ENCODE measurements at places on chromosomes 13 and 19. TPM values are rescaled to one million over a fixed set of nuclear protein-coding genes. Genes with fewer than 3 reads are reported as not detected.

Gene MEGF8
- total RNA-seq, result 11.0 TPM

Gene TSHZ3
- 95.4 TPM for total RNA-seq

Gene ZNF414
- 21.5 TPM for total RNA-seq

Gene ICAM5
- 0.51 TPM for total RNA-seq

Gene FAM124A
- total RNA-seq, result 1.2 TPM

- H3K4me1 ChIP-seq, result no peaks in the 10 kb centered on the region
- no peak for DNase-seq
- no peaks in the 10 kb centered on the region for H3K27me3 ChIP-seq
- no peak overlapping the region for H3K4me3 ChIP-seq
- H3K36me3 ChIP-seq, result no peaks in the 10 kb centered on the region
Observed at GRCh38 chr19:21786936-21787335, 19.6 kb upstream of the ZNF100 start.

DNA sequence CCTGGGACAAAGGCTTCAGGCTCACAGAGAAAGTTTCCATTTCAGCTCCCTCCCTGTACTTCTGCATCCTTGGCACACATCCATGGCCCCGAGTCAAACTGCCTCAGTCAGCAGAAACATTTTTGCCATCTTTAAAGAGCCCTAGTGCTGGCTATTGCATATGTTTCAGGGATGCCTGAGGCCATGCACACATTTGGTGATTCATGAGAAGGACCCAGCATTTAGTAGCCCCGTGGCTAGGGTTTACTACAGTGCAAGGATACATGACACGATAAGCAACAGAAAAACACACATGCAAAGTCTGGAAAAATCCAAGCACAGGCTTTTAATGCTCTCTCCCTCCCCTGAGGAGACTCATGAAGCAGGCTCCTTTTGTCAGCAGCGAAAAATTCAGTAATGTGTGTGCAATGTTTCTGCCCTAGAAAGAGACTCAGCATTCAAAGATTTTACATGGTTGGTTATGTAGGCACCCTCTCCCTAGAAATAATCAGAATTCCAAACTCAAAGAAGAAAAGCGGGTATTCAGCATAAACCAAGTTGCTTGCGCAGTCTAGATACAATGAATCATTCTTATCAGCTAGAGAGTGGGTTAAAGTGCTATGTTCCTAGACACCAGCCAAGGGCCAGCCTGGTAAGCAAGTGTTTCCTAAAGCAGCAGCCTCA lies 17.6 kb downstream of the ACOD1 start:
- no peaks in the 10 kb centered on the region for H3K27me3 ChIP-seq
- H3K4me3 ChIP-seq, result no peak overlapping the region
- no peaks in the 10 kb centered on the region for H3K4me1 ChIP-seq
- no peaks in the 10 kb centered on the region for H3K36me3 ChIP-seq
- DNase-seq, result peak; percentile 62
- no peak overlapping the region for H3K27ac ChIP-seq

DNA sequence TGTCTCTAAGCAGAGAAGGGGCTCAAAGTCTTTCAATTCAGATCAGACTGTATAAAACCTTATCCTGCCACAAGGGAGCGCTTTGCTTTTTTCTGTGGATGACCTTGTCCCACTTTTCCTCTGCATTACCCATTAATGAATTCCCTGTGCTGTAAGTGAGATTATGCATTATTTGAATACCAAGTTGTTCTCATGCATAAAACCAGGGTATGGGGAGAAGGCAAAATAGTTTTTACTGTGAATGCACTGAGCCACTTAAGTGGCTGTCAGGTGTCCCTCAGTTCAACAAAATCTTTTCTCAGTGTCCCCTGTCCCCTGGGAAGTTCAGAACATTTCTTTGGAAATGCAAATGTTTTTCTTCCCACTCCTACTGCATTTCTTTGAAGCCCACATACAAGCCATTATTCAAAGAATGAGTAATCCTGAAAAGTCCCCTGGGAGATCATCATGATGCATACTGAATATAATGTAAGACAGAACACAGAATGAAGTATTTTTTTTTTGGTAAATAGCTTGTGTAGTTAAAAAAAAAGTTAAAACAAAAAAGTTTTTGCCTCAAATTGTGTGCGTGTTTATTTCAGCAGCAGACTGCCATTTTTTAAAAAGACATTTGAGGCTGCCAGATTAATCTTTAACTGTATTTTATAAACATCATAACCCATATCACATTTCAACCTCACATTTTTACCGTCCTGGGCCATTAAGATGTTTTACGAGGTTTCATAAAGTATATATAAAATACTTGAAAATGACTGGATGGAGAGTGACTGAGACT lies 506.7 kb upstream of the PCDH9 start:
- no peaks in the 10 kb centered on the region for H3K27me3 ChIP-seq
- no peaks in the 10 kb centered on the region for H3K36me3 ChIP-seq
- H3K4me3 ChIP-seq, result no peak overlapping the region
- H3K4me1 ChIP-seq, result no peaks in the 10 kb centered on the region

All from ovary (tissue), 10 donors.